ENCODE measurements at places on chromosomes 16 and 17.
A peak's percentile ranks its signal among the peaks of the same experiment; 100 is the strongest.

- no peak for DNase-seq
These were observed 953.9 kb upstream of the GOT2 start for GRCh38 chr16:59688006-59688405.

DNA sequence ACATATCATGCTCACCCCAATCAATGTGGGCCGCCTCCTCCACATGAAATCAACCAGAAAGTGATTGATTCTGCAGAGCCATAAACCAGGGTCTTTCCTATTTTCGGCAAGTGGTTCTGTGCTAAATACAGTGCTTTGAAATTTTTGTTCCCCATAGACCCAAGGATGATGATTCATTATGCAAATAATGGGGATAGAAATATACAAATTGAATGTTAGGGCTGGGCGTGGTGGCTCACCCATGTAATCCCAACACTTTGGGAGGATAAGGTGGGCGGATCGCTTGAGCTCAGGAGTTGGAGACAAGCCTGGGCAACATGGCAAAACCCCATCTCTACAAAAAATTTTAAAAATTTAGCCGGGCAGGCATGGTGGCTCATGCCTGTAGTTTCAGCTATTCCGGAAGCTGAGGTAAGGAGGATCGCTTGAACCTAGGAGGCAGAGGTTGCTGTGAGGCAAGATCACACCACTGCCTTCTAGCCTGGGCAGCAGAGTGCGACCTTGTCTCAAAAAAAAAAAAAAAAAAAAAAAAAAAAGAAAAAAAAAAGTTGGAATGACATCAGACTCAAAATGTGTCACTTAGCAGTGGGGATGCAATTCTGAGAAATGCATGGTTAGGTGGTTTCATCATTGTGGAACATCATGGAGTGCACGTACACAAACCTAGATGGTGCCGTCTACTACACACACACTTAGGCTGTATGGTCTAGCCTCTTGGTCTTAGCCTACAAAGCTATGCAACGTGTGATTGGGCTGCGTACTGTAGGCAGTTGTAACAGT is 581.7 kb downstream of the MAF start:
- no peak for DNase-seq

DNA sequence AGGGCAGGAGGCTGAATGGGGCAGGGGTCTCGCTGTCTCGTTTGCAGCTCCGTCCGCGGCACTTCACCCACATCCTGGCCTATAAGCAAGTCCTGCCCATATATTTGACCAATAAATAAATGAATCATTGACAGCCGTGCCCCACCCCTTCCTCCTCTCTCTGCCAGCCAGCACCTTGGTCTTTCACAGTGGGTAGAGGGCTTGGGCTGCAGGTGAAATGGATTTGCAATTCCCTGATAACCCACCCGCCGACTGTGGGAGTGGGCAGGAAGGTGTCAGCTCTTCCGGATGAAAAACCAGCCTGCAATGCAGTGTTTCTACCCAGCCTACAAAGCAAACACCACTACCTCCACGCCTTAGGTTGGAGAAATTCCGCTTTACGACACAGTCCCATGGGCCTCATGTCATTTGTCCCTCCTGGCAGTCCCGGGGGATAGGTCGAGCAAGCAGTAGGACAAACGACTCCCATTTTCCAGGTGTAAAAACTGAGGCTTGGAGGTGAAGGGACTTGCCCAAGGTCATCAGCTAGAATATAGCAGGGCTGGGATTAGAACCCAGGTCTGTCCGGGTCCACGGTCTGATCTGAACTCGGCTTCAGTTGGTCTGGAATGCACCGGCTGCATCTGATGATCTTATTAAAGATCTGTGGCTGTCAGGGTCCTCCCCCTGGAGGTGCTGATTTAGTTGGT is 79.0 kb downstream of the ABCC1 start:
- no peak for DNase-seq

GRCh38 chr17:58340405-58340876 is 11.6 kb downstream of the SUPT4H1 start:
- no peak for DNase-seq

- no peak for DNase-seq
These were observed 110.9 kb upstream of the TOB1 start for GRCh38 chr17:50976951-50977472.

GRCh38 chr16:1871974-1872635 is at the start of gene MEIOB:
TSS of gene MEIOB (minus strand) at chr16:1872164. CDS start at chr16:1868175, 3,989 bp downstream.
- DNase-seq, result no peak

GRCh38 chr17:19876529-19877161 is 8.9 kb upstream of the ULK2 start:
- DNase-seq, result no peak

GRCh38 chr16:86809458-86809955 is 231.2 kb downstream of the FOXL1 start:
- DNase-seq, result no peak

GRCh38 chr17:18039535-18040260 is 490 bp downstream of the GID4 start:
- DNase-seq, result no peak

- DNase-seq, result peak; percentile 84
These were observed at the start of gene SLC38A10 for GRCh38 chr17:81295031-81295675. TSS of gene SLC38A10 (minus strand) at chr17:81295307. CDS start at chr17:81294921, 386 bp downstream.

Data from T follicular helper cell (primary cell).